ENCODE measurements at places on chromosomes 16 and 17. TPM values are rescaled to one million over a fixed set of nuclear protein-coding genes. Genes with fewer than 3 reads are reported as not detected.

The VMO1 gene
- 1.1 TPM for total RNA-seq

The NECAB2 gene
- total RNA-seq: not detected

The KRTAP4-5 gene
- total RNA-seq: not detected

The ACSM2A gene
- not detected for total RNA-seq

The SETD6 gene
- 21.9 TPM for total RNA-seq

The CCL3 gene
- total RNA-seq: not detected

The SEPHS2 gene
- total RNA-seq: 10.0 TPM

The FCSK gene
- 13.6 TPM for total RNA-seq

The CASKIN1 gene
- total RNA-seq: 0.96 TPM

The PTRH2 gene
- 24.3 TPM for total RNA-seq

The KRT9 gene
- not detected for total RNA-seq

The CBLN1 gene
- not detected for total RNA-seq

The CMTM4 gene
- 48.0 TPM for total RNA-seq

The TAC4 gene
- not detected for total RNA-seq

The G6PC1 gene
- not detected for total RNA-seq

The SPIRE2 gene
- total RNA-seq: 2.4 TPM

The FOXC2 gene
- total RNA-seq: under 0.01 TPM

The TRIM47 gene
- total RNA-seq: 46.3 TPM

The KRT34 gene
- 7.0 TPM for total RNA-seq

The UTS2R gene
- total RNA-seq: not detected

The RRN3 gene
- total RNA-seq: 42.9 TPM

The PERCC1 gene
- total RNA-seq: not detected

The NPIPB13 gene
- total RNA-seq: 0.72 TPM

The BCO1 gene
- total RNA-seq: 0.24 TPM

The ITGAL gene
- not detected for total RNA-seq

The FAM20A gene
- total RNA-seq: not detected

The HCRT gene
- not detected for total RNA-seq

The RGS11 gene
- not detected for total RNA-seq

The MFAP4 gene
- not detected for total RNA-seq

The ASPHD1 gene
- total RNA-seq: 8.9 TPM

The CRHR1 gene
- not detected for total RNA-seq

The TEKT1 gene
- total RNA-seq: not detected

The CHST5 gene
- not detected for total RNA-seq

The MYH11 gene
- total RNA-seq: under 0.01 TPM

The SLC2A4 gene
- total RNA-seq: 0.24 TPM

The LGALS9C gene
- total RNA-seq: not detected

The NPIPB2 gene
- total RNA-seq: 1.7 TPM

The MYCBPAP gene
- total RNA-seq: 0.96 TPM

The NHLRC4 gene
- not detected for total RNA-seq

The KRT27 gene
- total RNA-seq: not detected

The FOXF1 gene
- not detected for total RNA-seq

The TSPAN10 gene
- total RNA-seq: 0.48 TPM

The PYCARD gene
- total RNA-seq: 235 TPM

The GH1 gene
- total RNA-seq: not detected

The GFER gene
- total RNA-seq: 8.9 TPM

The TPSG1 gene
- not detected for total RNA-seq

Data from tracheal epithelial cell (primary cell).